ENCODE measurements at places on chromosomes 3 and 15.
A peak's percentile ranks its signal among the peaks of the same experiment; 100 is the strongest.

DNA sequence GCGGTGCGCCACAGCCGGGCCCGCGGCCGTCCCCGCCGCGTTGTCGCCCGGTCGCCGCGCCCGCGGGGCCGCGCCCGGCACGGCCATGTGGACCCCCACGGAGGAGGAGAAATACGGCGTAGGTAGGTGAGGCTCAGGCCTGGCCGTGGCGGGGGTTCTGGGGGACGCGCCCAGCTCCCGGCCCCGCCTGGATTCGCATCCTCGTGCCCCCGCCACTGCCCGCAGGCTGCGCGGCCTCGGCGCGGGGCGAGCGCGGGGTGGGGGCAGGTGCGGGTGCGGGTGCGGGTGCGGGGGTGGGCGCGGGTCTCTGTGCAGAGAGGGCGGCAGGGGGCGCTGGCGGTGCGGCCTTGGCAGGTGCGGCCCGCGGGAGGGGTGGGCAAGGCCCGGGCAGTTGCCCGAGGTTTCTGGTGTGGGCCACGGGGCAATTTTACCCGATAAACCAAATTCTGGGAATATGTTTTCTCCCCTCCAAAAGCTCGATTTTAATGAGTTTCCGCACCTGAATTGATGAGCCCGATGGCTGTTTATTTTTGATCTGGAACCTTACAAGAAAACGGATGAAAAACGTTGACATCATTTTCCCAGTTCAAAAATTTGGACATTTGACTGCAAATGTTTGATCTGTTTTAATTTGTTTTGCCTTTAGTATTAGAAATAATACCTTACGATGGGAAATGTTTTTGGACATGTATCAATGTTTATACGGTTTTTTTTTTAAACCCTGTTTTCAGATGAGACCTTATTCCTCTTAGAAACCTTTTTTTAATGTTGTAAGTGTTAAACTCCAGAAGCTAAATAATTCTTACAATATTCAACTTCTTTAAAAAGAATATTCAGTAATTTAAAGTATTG lies 678 bp downstream of the DOCK3 start:
- no peak for DNase-seq

GRCh38 chr3:126916546-126916945 lies 66.4 kb upstream of the PLXNA1 start:
- no peak for DNase-seq

GRCh38 chr15:76448755-76449154 lies 112.2 kb downstream of the ISL2 start:
- DNase-seq = no peak

- DNase-seq = no peak
These were observed 411.2 kb downstream of the VPS13C start for GRCh38 chr15:61649046-61649445.

GRCh38 chr3:171200750-171201088 lies 174.2 kb upstream of the SLC2A2 start:
- DNase-seq = no peak

GRCh38 chr3:13896473-13897154 lies 16.7 kb upstream of the WNT7A start:
- DNase-seq = peak; percentile 71

DNA sequence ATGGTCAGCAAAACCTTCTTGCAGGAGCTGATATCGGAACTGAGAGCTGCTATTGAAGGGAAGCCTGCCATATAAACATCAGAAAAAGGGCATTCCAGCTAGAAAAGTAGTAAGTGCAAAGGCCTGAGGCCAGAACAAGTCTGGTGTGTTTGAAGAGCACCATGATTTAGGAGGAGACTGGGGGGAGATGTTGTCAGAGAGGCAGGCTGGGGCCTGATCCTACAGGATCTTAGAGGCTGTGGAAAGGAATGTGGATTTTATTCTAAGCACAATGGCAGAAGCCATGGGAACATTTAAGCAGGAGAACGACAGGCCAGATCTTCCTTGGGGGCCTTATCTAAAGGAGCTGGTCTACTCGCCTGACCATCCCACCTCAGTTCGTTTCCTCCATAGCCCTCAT lies 5.1 kb upstream of the MUC13 start:
- DNase-seq = no peak

GRCh38 chr3:31275038-31275572 lies 257.6 kb upstream of the STT3B start:
- no peak for DNase-seq

DNA sequence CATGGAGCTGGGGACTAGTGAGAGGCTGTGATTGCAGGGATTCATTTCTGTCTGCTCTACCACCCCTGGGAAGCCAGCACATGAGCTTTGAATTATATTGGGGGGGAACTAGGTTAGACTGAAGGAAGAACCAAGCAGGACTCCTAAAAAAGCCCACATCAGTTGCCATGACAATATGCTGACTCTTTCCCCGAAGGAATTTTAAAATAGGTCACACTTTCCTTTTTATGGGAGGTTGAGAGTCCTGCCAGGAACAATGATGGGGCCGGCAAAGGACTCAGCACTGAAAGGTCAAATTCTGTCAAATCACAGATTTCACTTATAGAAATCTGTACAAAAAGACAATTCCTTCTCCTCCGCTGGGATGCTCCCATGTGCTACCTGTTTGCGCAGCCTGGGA lies 130.8 kb downstream of the ZNF621 start:
- DNase-seq = no peak

DNA sequence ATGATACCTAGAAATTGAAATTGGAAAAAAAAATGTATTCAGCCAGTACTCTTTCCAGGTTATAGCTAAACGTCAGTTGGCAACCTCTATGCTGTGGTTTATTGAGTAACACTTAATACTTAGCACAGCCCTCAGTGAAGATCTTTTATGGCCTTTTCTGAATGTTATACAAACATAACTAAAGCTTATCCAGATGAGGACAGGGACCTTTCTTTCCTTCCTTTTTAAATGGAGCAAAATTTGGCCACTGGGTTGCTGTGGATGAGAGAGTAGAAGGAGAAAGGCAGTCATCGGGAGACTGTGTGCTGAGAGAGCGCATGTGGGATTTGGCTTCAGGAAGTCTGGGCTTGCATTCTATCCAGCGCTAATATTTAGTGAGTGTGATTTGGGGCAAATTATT lies 36.1 kb downstream of the IGF1R start:
- DNase-seq = no peak

- no peak for DNase-seq
These were observed 241.7 kb upstream of the ICE2 start for GRCh38 chr15:60720493-60721256.

- DNase-seq = no peak
These were observed 31.1 kb downstream of the FAM174B start for GRCh38 chr15:92624401-92624991.

GRCh38 chr15:41828807-41829141 lies 882 bp downstream of the JMJD7 start:
- no peak for DNase-seq

DNA sequence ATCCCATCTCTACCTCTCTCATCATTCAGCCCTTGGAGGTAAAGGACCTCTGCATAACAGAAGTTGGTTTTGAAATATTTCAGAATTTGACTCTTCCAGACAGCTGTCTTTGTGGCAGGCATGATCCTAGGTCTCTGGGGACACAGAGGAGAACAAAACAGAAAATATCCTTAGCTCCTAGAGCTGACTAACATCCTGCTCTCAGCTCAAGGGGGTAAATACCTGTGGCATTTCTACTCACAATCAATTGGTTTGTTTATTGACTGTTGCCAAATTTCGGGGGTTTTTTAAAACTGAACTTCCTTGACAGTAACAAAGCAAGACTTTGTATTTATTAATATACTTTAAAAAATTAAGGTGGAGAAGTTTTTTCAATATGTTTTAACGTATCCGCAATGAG lies 78.8 kb downstream of the EOMES start:
- no peak for DNase-seq

GRCh38 chr15:62834686-62835329 lies 207.7 kb upstream of the TPM1 start:
- DNase-seq = no peak

DNA sequence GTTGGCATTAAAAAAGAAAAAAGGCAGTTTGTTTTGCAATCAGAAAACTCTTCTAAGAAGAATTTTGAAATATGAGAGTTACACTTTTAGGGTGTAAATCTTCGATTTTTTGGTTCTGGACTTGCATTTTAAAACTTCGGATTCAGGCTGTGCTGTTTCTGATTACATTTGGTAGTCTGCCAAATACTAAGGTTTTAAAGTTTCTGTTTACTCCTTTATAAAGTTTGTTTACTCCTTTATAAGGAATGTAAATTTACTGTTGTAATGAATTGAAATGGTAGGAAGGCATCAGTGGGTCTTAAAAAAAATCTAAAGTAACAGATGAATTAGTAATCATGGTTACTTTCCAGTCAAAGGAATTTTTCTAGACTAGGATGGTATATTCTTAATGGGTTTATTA lies 14.1 kb downstream of the FXR1 start:
- DNase-seq = no peak

- DNase-seq = no peak
These were observed 6.1 kb downstream of the GATA2 start for GRCh38 chr3:128486681-128487537.

DNA sequence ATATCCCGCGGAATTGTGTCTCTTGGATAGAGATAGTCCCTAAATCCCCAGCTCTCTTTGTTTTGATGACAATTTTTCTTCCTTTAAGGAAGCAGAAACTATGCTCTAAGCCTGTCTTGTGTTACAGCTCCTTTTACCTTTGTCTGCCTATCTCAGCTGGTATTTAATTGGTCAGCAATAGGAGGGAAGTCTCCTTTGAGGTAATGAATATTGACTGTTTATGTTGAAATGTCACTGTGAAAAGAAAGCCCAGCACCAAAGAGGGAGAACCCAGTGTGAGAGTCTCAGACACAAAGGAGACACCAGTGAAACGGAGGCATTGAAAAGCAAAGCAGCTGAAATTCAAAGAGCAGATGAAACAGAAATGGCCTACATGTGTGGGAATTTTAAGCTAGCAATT lies 372.6 kb downstream of the NR2F2 start:
- DNase-seq = no peak

- DNase-seq = no peak
These were observed 141.1 kb upstream of the ABI3BP start for GRCh38 chr3:101134331-101134730.

DNA sequence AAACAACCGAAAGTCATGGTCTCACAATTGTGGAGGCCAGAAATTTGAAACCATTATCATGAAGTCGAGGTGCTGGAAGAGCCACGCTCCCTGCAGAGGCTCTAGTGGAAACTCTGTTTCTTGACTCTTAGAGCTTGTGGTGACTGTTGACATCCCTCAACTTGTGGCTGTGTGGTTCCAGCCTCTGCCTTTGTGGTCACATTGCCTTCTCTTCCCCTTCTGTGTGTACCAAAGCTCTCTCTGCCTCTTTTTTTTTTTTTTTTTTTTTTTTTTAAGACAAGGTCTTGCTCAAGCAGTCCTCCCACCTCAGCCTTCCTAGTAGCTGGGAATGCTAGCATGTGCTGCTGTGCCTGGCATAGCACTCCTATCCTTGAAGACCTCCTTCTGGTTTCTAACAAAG lies 48.7 kb upstream of the CRTC3 start:
- DNase-seq = peak; percentile 31

DNA sequence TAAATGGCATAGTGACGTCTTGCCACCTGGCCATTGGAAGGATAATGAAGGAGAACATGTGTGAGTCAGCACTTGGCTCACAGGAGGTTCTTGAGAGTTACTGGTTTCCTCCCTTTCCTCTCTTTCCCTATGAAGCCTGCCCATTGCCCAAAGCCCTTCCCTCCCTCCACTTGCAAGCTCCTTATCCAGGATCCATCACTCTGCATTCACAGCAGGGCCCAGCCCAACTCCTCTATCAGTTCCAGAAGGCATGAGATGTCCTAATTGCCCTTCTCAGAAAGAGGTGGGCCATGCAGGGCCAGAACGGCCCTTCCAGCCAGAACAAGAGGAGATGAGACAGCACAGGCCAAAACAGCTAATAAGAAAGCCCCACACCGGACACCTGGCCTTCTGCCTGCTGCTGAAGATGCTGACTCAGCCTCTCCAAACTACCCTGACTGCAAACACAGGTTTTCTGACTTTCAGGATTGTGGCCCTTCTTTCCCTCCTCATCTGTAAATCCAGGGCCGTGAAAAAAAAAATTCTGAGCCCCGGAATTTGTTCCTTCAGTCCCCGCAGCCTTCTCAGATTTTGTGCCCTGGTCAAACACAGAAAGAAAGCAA lies 29.7 kb downstream of the HAPLN3 start:
- no peak for DNase-seq

DNA sequence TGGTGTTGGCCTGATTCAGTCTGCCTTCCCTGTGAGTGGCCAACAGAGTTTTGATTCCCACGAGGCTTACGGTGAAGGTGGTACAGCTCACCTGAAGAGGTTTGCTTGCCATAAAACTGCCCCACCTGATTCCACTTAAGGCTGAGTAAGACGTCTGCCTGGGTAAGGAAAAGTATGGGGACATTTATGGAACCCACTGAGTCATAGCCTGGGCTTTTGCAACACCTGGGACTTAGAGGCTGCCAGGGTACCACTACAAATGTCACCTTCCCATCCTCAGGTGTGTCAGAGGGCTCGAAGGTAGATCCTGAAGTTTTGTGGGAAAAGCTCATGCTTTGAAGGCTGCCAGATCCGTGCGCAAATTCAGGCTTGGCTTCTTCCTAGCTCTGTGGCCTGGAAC lies 56.9 kb upstream of the SLCO2A1 start:
- no peak for DNase-seq

DNA sequence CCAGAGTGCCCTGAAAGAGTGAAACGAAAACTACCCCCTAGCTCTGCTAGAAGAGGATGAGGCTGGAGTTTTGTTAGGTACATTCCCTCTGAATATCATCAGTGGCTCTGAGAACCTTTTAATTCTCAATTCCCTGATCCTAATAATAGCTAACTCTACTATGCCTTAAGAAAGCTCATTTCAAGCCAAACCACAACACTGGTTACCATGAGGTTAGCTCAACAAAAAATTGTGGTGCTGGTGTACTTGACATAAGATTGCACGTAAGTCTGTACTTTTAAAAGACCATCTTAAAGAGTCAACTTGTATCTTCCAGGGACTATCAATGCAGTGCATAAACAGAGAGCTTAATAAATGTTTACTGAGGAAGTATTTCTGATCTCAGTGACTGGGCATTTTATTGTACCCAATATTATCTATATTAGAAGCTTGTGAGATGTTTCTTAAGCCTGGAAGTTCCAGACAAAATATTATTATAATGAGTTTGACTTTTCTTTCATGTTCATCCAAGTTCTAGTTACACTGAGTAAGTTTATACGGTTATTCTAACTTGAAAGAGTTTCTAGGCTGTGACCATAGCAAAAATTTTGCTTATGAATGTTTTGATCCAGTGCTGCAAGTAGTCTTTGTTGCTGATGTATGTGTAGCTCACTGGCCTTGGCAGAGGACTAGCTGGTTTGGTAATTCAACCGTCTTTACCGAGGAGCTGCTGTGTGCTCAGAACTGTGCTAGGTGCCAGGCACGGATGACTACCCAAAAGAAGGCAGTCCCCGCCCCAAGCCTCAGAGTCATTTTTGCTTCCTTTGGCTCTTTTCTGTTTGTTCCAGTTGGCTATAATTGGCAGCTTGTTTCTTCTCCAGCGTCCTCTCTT lies 334.4 kb upstream of the TRIM42 start:
- DNase-seq = no peak

GRCh38 chr15:64048781-64049460 lies 2.6 kb upstream of the DAPK2 start:
- no peak for DNase-seq

GRCh38 chr15:70855764-70856163 lies 1.8 kb upstream of the LARP6 start:
- no peak for DNase-seq
